Cardiac septum (tissue), 1 donor: ENCODE measurements at places on chromosomes 11 and 22.

GRCh38 chr11:126102436-126102981, 39.8 kb upstream of the CDON start:
- no peak for DNase-seq

DNA sequence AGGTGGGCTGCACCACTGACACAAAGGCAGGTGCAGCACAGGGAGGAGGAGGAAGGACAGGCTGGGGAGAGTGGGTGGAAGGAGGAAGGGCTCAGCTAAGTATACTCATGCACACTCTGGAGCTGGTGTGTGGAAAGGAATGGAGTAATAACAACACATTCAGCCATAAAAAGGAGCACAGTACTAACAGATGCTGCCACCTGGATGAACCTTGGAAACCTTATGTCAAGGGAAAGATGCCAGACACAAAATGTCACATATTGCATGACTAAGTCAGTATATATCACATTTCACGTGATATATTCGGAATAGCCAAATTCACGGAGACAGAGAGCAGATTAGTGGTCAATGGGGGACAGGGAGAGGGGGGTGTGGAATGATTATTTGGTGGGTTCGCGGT, 389.6 kb upstream of the SYN3 start:
- DNase-seq: no peak

DNA sequence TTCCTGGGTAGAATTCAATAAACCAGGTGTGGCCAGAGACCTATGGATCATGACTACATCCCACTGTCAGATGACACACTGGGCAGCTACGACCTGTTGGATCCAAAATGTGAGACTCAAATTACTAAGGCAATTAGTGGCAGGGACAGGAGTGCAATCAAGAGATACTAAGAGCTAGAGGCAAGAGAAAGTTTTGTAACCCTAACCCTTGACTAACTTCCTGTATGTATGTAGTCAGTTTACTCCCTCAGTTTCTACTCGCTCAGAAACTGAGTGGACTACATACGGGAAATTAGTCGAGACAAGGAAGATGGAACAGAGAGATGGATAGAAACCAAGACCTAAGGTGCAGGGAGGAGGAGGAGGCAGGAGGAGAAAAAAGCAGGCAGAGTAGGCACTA, 2.7 kb downstream of the CYB5R2 start:
- DNase-seq: no peak

- no peak for DNase-seq
These were observed 2.0 kb downstream of the TENM4 start for GRCh38 chr11:79438631-79439409.

- DNase-seq: no peak
These were observed 32.0 kb downstream of the CD82 start for GRCh38 chr11:44597358-44598012.

GRCh38 chr11:69233744-69234570, 60.0 kb upstream of the MYEOV start:
- peak; percentile 69 for DNase-seq

- no peak for DNase-seq
These were observed 9.8 kb upstream of the POU2AF1 start for GRCh38 chr11:111388842-111389241.

DNA sequence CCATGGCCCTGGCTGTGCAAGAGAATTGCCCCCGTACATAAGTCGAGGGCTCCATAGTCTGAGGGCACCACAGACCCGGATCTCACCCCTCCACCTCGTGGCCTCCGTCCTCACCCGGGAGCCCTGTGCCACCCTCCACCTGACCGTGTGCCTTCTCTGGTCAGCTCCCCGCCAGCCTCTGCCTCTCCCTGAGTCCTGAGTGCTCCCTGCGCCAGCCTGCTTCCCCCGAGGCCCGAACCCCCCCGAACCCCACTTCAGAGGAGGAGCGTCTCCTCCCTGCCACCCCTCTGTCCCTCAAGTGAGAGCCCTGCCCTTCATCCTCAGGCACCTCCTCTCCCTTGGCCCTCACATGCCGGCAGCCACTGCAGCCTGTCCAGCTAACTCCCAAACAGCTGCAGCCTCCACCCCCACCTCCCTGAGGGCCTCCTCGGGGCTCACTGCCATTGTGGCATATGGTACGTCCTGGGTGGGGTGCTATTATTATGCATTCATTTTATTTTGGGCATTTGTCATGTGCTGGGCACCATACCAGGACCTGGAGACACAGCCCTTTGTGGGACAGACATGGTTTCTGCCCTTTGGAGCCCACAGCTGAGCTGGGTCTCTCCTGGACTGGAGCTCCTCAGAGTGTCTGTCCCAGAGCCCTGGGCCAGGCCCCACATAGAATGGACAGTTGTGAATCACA, 67.2 kb downstream of the MYO7A start:
- DNase-seq: no peak

GRCh38 chr11:74730571-74731260, 510 bp downstream of the CHRDL2 start:
- DNase-seq: no peak

GRCh38 chr11:72721276-72721675, 30.9 kb downstream of the ARAP1 start:
- DNase-seq: no peak
